ENCODE measurements at places on chromosomes 7 and 10.
A peak's percentile ranks its signal among the peaks of the same experiment; 100 is the strongest.

DNA sequence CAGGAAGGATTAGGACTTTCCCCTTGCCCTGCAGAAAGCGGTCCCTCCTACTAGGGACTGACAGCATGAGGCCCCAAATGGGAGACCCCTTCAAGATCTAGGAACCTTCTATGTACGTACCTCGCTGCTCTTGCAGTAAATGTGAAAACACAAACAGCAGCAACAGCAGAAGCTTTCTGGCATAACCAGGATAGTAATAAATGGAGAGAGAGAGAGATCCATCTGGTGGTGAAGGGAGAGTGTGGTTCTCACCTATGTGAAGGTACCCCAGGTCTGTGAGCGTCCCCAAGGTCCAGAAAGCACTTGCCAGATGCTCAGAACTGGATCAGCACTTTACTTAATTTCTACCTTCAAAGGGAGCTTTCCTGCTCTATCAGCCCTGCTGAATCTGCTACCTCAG, 592.7 kb downstream of the PARD3 start:
- DNase-seq = no peak

GRCh38 chr10:76297358-76297757, 865.9 kb downstream of the LRMDA start:
- no peak for DNase-seq

- no peak for DNase-seq
Observed at GRCh38 chr10:126842836-126843235, 62.4 kb upstream of the DOCK1 start.

GRCh38 chr7:84025332-84025927, 169.2 kb downstream of the SEMA3A start:
- no peak for DNase-seq

DNA sequence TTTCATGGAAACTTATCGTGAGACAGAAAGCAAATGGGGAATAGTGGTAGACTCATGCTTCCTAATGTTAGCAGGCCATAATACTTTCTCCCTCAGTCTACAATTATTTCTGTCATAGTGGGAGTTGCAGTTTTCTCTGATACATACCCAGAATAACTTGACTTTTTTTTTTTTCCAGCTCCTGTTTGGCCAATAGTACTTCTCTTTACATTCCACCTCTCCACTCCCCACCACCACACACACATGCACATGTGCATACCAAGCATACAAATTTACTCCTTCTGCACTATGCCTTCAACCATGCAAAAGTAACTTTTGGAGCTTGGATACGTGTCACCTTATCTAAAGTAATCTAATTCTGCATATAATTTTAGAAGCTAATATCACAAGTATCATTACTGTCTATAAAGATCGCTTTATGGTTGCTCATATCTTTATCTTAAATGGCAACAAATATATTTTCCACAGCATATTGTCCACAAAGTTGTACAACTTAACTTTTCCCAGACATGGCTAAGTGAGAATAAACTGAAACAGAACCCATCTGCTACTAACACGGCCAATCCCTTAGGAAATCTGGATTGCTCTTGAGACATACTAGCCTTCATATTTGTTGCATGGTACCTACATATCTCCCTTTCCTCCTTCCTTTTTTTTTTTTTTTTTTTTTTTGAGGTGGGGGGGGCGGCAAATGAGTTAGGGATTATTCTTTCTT, 49.0 kb downstream of the TES start:
- no peak for DNase-seq

GRCh38 chr10:32372000-32372875, 25.3 kb upstream of the EPC1 start:
- DNase-seq = no peak

- DNase-seq = no peak
Observed at GRCh38 chr7:118232837-118233236, 8.3 kb downstream of the ANKRD7 start.

- no peak for DNase-seq
Observed at GRCh38 chr10:34240039-34240438, 575.1 kb downstream of the PARD3 start.

GRCh38 chr10:120229641-120230040, 227.4 kb upstream of the PLPP4 start:
- DNase-seq = no peak

- no peak for DNase-seq
Observed at GRCh38 chr10:3869036-3869435, 84.0 kb upstream of the KLF6 start.

DNA sequence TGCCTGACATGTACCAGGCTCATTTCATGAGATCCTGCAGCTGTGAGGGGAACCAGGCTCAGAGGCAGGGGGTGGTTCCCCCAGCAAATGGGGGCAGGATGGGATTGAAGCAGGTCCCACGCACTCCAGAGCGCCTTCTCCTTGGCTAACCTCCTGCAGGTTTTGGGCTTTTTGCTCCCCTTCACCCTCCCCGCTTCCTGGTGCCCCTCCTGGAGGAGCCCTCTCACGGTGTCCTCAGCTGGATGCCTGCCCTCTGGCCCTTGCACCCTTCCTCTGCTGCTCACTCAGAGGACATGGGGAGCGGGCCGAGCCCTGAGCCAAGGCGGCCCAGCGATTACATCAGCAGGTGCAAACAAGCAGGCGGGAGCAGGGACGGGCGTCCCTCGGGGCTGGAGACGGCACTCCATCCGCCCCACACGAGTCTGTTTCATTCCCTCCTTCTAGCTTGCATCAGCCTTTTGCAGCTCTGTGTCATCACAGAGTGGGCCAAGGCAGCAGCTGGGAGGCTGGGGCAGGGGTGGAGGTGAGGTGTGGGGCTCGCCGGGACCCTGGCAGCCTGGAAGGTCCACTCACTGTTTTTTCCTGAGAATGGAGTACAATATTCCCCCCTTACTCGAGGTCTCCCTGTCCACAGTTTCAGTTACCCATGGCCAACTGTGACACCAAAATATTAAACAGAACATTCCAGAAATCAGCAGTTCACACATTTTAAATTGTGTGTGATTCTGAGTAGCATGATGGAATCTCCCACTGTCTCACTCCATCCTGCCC, 52.7 kb upstream of the SLC29A3 start:
- DNase-seq = peak; percentile 42

DNA sequence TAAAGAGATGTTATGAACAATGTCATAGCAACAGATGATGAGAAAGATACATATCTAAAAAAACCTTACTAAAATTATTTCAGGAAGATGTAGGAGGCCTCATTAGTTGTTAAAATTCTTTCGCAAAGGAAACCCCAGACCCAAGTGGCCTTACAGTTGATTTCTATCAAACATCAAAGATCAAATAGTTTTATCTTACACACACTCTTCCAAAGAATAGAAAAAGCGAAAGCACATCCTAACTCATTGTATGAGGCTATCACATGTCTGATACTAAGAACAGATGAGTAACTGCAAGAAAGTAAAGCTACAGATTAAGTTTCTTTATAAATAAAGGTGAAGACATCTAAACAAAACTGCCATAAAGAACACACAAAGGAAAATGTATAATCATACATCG, 82.9 kb upstream of the GDF10 start:
- no peak for DNase-seq

DNA sequence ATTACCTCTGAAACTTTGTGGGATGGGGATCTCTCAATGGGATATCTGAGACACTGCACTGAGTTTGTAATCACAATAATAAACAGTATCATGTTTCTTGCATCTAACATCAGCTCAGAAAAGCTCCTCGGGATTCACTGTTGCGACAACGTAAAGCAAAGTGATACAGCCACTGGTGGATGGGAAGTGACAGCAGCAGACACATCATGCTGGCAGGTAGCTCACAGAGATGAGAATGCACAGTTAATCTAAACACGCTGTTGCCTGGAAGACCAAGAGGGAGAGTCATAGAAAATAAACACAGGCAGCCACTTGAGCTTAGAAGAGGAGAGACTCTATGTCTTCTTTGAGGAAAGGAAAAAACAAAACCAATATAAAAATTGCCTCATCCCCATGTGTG, 513.8 kb downstream of the MAGI2 start:
- DNase-seq = peak; percentile 14

DNA sequence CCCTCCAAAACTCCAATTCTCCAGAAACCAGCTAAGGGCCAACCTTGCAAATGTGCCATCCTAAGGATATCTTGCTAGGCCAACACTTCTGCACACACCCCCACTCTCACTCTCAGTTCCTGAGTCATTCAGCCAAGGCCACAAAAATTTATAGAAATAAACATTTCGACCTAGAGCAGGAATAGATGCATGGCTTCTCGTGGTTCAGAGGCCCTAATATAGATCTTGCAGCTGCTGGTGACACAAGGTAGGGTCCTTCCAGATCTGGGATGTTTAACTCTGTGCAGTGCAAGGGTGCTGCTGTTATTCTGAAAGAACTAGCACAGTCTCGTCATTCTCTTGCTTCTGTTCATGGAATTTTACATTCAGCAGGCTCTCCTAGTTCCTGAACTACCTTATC, 369.3 kb downstream of the CALN1 start:
- no peak for DNase-seq

- DNase-seq = no peak
Observed at GRCh38 chr7:30713392-30713791, 31.1 kb upstream of the CRHR2 start.

- DNase-seq = peak; percentile 24
Observed at GRCh38 chr7:105389088-105389650, 448 bp upstream of the SRPK2 start.

DNA sequence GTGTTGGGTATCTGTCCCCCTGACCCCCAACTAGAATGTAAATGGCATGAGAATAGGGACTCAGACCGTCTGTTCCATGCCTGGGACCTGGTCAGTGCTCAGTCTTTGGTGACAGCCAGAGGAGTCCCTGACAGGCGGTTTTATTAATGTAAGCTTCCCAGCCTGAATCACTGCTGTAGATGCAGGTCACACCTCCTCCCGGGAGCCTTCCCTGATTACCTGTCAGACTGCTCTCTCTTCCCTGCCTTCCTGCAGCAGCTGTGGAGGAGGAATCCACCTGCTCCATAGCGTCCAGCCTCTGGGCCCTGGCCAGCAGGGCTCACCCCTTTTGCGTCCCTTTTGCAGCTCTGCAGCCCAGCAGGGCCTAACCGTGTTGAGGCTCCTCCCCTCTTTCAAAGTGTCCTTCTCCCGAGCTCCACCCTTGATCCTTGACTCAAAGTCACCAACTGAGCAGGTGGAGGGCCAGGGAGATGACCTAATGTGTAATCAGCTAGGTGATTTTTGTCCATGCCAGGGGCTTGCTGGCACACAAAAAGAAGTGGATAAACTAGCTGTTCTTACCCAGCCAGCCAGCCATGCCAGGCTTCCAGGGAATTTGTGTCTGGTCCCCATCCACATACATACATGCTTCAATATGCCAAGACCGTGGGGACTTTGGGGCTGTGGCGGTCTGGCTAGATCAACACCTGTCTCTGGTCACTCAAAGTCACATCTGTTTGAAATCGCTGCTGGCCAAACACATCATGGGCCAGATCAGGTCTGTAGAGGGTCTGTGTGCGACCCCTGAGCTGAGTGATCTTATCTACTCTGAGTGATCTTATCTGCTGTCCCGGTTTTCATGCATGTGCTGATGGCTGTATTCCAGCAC, 195.1 kb downstream of the CCDC3 start:
- peak; percentile 53 for DNase-seq

GRCh38 chr7:157432957-157433576, 96.3 kb downstream of the DNAJB6 start:
- peak; percentile 91 for DNase-seq

GRCh38 chr7:63077841-63078240, 920.8 kb upstream of the ZNF722 start:
- DNase-seq = no peak

- no peak for DNase-seq
Observed at GRCh38 chr7:39606352-39606751, 17.0 kb upstream of the RALA start.

GRCh38 chr7:47827871-47828270, 120.4 kb downstream of the PKD1L1 start:
- no peak for DNase-seq

GRCh38 chr7:137958470-137959431, 43.1 kb downstream of the CREB3L2 start:
- DNase-seq = no peak

GRCh38 chr10:60853107-60853506, 74.8 kb downstream of the CDK1 start:
- DNase-seq = no peak

DNA sequence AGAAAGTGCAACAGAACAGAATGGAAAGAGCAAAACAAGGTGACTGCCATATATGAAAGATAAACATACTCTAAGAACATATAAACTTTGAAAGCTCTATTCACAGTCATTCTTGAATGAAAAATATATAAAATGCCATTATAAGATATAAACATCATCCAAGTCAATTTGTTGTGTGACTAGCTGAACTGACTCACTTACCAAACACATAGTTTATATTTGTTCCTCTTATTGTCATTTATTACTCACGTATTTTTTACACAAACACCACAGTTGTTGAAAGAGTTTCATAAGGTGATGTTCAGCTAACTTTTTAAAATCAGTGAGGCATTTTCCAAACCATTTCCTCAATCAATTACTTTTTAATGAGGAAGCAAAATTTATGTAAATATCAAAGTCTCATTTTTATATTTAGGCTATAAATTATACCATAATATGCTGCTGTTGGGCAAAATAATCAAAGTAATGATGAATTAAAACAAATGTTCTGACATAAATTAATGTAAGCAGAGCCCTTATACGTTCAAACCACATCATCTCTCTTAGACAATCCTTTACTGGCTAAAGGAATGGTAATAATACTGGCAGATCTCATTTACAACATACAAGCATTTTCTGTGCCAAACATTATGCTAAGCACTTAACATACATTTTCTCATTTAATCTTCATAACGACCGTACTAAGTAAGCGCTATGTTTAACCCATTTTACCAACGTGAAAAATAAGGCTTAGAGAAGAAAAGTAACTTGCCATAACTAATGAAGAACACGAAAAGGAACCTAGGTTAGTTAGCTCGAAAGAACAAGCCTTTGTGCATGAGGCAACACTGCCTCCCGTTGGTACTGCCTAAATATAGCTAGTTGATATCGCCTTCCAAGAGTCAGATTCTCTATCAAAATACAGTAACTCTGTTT, 7.3 kb downstream of the LRRN3 start:
- peak; percentile 60 for DNase-seq

- no peak for DNase-seq
Observed at GRCh38 chr7:96337519-96337918, 15.6 kb upstream of the SLC25A13 start.

DNA sequence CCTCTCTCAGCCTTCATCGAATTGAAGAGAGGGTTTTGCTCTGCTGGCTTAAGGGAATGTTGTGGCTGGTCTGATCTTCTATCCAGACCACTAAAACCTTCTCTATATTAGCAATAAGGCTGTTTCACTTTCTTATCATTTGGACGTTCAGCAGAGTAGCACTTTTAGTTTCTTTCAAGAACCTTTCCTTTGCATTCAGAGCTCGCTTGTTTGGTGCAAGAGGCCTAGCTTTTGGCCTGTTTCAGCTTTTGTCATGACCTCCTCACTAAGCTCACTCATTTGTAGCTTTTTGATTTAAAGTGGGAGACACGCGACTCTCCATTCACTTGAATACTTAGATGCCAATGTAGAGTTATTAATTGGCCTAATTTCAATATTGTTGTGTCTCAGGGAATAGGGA, 3.9 kb downstream of the MPP7 start:
- no peak for DNase-seq
